ENCODE measurements at places on chromosomes 3 and 15. TPM values are rescaled to one million over a fixed set of nuclear protein-coding genes. Genes with fewer than 3 reads are reported as not detected.

The LMLN gene
- 2.7 TPM for total RNA-seq

The SLC12A8 gene
- total RNA-seq: 4.8 TPM

The GOLGA6L10 gene
- total RNA-seq: 0.31 TPM

DNA sequence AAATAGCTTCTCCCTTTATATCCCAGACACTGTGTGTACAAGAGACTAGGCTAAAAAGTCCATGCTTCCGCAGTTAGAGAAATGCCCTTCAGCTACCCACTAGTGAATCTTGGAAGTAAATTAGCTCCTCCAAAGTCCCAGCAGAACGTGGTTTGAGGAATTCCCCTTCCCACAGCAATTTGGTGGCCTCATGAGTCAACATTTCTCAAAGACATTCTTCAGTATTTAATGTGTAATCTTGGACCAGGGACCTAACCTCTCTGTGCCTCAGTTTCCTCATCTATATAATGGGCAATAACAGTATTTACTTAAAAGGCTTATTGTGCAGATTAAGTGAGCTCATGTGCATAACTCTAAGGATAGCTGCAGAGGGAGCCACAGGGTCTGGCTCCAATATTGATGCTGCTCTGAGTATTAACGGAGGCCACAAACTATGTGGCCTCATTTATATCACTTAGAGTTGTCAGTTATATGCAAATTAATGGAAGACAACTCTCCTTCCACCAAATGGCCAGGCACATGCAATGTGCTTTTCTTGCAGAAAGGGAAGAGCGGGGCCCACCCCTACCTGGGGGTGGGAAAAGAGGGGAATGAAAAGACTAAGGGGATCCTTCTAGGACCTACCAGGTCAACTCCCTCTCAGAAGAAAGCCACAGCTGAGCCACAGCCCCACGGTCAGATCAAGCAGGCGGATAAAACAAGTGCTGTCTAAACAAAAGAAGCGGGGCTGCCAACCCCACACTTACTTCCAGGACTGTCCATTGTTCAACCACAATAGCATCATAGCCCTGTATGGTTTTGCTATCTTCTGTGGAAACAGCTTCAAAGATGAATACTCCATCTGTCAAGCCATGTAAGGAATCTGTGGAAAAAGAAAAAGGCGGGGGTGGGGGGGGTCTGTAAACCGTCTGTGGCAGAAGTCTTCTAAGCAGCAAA, 92.4 kb downstream of the OXNAD1 start:
- DNase-seq: no peak

DNA sequence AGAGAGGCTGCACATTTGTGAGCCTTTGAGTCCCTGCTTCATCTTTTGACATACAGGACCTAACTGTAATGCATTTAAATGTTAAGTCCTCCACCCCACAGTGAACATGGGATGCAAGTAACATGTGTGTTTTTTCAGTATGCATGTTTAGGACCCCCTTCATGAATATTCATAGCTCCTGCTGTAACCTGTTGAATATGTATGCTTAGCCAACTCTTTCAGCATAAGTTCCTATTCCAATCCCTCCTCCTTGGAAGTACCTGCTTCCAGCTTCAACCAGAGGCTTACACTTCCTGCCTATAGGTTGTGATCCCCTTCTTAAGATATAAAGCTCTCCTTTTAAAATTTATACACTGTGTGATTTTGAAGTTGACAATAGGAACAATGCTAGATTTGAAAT, 36.9 kb upstream of the GNB4 start:
- DNase-seq: no peak

DNA sequence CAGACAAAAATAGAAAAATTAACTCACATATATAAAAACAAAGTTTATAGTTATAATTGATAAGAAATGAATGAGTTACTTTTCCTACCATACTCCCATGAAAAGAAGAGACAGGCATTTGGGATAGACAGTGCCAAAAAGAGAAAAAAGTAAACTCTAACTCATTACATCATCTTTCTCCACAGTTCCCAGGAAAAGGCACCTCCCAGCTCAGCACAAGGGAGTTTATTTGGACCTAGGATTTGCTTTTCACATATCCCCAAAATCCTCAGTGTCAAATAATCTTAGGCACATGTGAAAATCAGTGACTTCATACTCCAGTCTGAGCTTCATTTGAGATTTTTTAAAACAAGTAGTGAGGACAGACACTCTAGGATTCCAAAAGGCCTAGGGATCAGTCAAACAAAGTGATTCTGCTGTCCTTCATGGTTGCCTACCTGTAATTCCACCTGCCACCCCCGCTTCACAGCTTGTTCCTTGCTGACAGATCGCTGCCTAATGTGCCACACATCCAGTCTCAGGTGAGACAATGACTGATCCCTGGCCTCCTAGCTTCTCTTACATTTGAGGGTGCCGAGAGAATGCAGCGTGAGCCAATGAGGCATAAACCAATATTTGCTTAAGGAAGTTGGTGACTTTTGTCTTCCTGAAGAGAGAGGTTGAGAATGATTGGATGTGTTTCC, 573.7 kb downstream of the TBL1XR1 start:
- no peak for DNase-seq

GRCh38 chr3:10950476-10951294, 41.9 kb upstream of the SLC6A1 start:
- DNase-seq: peak; percentile 46

All from HT1080 (cell line).